ENCODE measurements at places on chromosomes 16 and 17.
A peak's percentile ranks its signal among the peaks of the same experiment; 100 is the strongest.

DNA sequence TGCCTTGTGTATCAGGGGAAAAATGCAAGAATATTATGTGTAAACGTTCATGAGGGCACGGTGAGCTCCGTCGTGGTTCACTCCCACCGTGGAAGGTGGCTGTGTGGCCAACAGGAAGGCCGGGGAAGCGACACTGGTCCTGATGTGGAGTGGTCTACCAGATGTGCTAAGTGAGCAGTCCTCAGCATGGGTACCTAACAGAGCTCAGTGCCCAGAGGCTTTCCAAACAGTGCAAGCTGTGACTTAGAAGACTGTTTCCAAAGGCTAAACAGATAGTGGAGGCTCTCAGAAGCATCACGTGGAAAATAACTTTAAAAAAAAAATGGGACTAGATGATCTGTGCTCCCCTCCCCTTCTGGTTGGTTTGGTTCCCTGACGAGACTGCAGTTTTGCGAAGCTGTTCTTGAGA, 199.3 kb upstream of the CHMP6 start:
- DNase-seq: no peak

DNA sequence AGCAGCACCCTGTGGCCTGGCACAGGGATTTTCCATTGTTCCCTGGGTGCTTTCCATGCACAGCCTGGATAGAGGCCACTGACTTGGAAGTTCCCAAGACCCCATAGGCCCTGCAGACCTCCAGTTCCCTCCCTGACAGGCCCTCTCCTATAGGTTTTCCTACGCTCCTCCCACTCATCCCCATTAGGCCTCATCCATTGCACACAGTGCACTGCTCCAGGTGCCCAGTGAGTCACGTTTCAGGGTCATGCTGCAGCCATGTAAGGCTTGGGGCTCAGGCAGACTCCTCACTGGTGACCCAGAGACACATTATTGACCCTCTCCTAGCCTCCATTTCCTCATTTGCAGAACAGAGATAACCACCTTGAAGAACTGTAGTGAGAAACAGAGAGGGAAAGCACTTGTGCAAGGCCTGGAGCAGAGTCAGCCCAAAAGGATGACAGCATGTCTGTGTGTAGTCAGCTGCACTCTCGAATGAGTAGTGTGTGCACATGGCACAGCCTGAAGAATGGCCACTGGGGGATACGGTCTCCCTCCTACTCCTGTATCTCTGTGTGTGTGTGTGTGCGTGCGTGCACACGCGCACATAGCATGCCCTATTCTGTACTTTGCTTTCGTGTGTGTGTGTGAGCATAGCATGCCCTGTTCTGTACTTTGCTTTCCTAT, 26.8 kb downstream of the DRC3 start:
- DNase-seq: no peak

- no peak for DNase-seq
These were observed 18.8 kb upstream of the AMZ2 start for GRCh38 chr17:68228817-68229570.

DNA sequence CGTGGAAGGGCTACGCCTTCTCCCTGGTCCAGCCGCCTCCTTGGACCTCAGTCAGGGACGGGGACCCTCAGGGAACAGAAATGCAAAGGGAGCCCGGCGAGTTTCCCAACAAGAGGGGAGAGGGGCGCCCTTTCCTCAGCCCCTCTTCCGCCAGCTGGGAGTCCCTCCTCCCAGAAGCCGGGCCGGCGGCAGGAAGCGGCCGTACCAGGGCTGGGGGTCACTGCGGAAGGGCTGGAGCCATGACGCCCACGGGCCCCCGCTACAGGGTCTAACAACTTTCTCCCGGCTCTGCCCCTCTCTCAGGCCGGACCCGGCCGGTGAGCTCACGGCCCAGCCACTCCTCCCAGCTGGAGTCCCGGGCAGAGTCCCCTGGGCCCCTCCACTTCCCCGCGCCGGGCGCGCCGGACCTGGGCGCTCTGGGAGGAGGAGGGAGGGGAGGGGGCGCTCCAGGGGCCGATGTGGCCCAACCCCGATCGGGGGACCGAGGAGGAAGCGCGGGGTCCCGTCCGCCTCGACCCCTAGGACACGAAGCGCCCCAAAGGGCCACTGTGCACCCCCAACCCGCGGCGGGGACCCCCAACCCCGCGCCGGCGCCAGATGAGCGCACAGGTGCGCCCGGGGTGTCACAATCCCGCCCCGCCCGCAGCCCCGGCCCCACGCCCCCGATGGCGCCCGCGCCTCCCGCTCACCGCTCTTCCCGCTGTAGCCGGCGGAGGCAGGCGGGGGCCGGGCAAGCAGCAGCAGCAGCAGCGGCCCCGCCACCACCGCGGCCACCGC, 578 bp downstream of the PGAP6 start:
- DNase-seq: peak; percentile 49

DNA sequence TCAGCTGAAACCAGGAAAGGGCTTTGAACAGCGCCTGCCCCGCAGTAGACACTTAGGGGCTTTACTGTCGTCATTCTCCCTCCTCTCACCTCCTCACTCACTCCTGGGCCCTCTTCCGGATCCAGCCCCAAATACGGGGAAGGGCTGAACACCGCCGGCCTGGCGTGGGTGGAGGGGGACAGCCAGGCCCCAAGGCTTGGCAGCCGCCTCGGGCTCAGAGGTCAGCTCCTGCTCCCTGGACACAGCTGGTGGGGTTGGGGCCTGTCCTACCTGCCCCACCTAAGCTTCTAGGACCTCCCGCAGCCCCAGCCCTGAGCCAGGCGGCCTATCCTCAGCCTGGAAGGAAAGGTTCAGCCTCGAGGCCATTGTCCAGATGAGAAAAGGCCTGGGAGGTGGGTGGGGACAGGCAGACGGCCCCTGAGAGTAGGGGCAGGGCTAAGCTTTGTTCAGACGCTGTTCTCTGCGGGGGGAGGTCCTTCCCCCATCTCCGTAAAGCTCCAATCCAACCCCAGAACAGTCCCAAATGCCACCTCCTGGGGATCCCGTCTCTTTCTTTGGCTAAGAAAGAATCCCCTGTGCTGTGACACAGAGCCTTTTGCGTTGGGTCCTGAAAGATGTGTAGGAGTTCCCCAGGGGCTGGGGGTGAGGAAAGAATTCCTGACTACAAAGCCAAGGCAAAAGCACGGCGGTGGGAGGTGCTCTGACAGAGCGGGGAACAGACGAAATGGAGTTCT, 881 bp upstream of the LLGL1 start:
- peak; percentile 41 for DNase-seq

DNA sequence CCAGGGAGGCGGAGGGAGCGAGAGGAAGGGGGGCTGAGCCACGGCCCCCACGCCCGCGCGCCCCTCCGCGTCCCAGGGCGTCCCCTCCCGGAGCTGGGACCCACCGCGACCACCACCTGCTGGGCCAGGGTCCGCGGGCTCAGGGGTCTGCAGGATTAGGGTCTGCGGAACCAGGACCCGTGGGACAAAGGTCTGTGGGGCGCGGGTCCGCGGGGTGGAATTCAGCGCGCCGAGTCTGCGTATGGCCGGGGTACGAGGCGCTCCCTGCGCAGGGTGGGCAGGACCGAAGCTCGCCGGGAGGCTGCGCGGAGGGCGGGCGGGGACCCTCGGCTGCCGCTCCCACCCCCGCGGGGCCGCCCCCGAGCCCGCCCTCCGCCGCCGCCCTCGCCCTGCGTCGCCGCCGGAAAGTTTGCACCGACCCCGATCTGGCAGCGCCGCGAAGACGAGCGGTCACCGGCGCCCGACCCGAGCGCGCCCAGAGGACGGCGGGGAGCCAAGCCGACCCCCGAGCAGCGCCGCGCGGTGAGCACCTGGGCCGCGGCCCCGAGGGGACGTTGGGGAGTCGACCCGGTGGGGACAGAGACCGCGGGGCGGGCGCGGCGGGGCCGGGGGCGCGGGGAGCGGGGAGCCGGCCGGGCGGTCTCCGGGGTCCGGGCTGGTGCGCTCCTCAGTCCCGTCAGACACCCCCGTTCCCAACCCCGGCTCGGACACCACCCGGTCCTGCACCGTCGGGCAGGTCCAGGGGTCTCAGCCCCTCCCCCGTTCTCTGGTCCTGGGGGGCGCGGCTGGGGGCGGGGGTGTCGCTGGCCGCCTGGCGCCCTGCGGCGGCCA, at the start of gene GCGR:
Gene GCGR (plus strand): TSS at position 423 of the 831 bp plus-strand sequence. CDS start 4,869 bp downstream, outside the sequence.
- no peak for DNase-seq

DNA sequence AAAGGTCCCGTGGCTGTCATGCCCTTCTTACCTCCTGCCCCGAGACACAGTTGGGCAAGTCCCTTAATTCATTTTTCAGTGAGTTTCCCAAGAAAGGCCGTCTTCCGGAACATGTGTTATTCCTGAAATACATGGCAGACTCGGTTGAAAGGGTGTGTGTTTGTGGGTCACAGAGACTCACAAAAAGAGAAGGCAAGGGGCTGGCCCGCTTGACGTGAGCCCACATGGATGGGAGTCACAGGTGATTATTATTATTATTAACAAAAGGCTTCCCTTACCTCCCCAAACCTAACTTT, 34.1 kb upstream of the CCR7 start:
- DNase-seq: no peak

- DNase-seq: no peak
These were observed 47.9 kb upstream of the RBFOX1 start for GRCh38 chr16:7284780-7285179.

GRCh38 chr16:89596061-89596689, 17.3 kb upstream of the DPEP1 start:
- no peak for DNase-seq

DNA sequence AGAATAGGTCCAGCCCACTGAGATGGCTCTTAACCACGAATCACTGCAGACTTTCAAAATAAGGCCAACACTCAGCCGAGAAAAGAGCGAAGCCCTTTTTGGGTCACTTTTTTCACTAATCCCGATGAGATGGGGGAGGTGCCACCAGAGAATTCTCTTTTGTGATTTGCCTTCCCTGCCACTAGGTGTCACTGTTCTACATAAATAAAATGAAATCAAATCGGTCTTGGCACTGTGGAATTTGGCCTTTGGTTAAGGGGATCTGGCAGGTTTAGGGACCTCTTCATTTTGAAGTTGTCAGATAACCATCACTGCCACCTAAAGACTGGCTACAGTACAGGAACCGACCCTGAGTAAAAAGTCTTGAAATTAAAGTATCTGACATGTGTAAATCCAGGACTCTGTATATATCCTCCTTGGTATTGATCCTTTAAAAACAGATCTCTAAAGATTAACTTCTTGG, 147.0 kb downstream of the HS3ST4 start:
- DNase-seq: peak; percentile 8

- DNase-seq: no peak
These were observed 2.0 kb downstream of the LHX1 start for GRCh38 chr17:36939052-36939801.

- no peak for DNase-seq
These were observed 31.4 kb upstream of the MEAK7 start for GRCh38 chr16:84535851-84536250.

DNA sequence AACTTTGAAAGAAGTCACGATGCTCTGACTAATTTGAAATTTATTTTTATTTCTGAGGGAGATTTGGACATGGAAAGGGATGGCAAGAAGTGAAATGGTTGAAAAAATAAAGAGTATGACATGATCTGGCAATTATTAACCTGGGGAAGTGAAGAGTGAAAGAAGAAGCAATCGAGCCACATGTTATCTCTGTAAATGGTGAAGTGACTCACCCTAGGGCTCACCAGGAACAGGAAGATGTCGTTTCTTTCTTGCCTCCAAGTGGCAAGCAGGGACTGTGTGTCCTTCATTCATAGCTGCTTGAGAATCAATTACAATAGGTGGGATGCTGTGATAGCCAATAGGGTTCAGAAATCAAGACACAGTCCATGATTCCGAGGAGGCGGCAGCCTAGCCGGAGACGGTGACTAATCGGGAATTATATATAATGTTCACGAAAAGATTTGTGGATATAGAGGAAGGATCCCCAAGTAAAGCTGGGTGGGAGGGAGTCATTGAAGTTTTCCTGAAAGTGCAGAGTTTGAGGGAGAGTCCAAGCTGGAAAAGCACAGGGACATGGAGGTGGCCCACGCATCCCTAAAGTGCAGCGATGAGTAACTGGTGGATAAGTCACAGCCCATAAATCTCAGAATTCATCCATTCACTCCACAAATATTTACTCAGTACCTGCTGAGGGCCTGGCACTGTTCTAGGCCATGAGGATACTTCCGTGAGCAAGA, 18.2 kb upstream of the KRT20 start:
- no peak for DNase-seq

GRCh38 chr16:24007391-24007790, 171.6 kb downstream of the PRKCB start:
- no peak for DNase-seq

DNA sequence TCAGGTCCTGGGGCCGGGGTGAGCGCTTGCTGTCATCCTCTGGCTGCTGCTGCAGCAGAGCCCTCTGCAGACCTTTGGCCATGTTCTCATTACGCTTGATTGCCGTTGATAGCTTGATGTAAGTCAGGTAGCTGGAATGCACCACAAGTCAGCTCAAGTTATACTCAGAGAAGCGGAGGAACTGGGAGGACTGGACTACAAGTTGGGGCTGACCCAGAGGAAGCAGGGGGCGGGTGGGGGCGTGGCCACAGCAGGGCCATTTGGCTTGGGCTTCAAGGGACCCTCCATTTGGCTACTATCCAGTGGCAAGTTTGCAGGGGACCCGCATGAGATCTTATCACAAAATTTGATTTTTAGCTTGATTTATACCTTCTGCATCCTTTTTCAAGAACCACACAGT, 19.0 kb upstream of the EVPL start:
- no peak for DNase-seq

DNA sequence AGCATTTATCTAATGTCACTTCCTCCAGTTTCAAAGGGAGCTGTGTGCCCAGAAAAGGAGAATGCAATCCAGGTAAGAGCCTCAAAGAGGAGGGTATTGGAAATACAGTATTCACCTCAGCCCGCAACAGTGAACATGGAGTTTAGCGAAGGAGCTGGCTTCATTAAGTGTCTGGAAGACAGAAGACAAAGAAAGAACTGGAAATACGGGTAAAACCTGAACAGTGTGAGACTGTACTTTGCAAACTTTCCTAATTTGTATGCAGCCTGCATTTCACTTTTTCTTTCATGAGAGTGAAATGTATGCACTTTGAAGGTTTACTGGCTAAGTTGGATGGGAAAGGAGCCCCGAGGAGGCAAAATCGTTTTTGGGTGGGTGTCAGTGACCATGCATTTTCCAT, 478.4 kb downstream of the HS3ST3B1 start:
- DNase-seq: no peak

GRCh38 chr17:18267927-18268711, 7.7 kb downstream of the MIEF2 start:
- DNase-seq: no peak

DNA sequence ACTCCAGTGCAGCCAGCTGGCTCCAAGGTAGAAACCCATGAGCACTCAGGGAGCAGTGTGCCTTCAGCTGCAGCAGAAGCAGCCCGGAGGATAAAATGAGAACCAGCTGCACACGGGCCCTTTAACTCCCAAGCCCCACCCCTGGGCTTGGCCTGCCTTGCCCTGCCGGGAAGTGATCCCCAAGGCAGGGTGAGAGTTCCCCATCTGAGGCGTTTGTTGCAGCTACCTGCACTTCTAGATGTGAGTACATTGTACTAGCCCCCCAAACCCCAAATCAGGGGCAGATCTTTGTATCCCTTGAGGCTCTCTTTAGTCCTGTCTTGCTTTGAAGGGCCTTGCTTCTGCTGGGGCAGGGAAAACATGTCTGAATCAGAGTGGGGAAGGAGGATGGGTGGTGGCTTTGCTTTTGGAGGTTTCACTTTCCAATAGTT, at the start of gene MVP:
Gene MVP (plus strand): TSS at position 192 of the 431 bp plus-strand sequence. CDS start 10,088 bp downstream, outside the sequence.
- no peak for DNase-seq
